Pulmonary artery endothelial cell (primary cell): ENCODE measurements at places on chromosomes 1 and 21. TPM values are rescaled to one million over a fixed set of nuclear protein-coding genes. Genes with fewer than 3 reads are reported as not detected.

The IRF6 gene
- 18.4 and 24.3 TPM in 2 replicates for total RNA-seq

The CDC42BPA gene
- total RNA-seq, result 67.7 and 77.5 TPM in 2 replicates

The SLC16A4 gene
- total RNA-seq, result 15.3 and 19.4 TPM in 2 replicates

The PDPN gene
- total RNA-seq, result not detected in 2 replicates

The IGSF3 gene
- 0.33 and 0.60 TPM in 2 replicates for total RNA-seq

The REG4 gene
- not detected in 2 replicates for total RNA-seq

The MYBPH gene
- total RNA-seq, result not detected in 2 replicates

The CSF3R gene
- total RNA-seq, result not detected in 2 replicates

The MROH7 gene
- total RNA-seq, result not detected in 2 replicates

The ADAMTSL4 gene
- total RNA-seq, result 0.20 and 0.46 TPM in 2 replicates

The FMOD gene
- 0.07 and 0.67 TPM in 2 replicates for total RNA-seq

The VSIG8 gene
- total RNA-seq, result not detected in 2 replicates

The TEX38 gene
- not detected in 2 replicates for total RNA-seq

The GNAT2 gene
- 0.26 and 0.42 TPM in 2 replicates for total RNA-seq

The CELA2A gene
- total RNA-seq, result not detected in 2 replicates

The RIPK4 gene
- total RNA-seq, result 0.04 TPM in 1 of 2 replicates, not detected in the other
